ENCODE measurements at places on chromosomes 6 and 20.

DNA sequence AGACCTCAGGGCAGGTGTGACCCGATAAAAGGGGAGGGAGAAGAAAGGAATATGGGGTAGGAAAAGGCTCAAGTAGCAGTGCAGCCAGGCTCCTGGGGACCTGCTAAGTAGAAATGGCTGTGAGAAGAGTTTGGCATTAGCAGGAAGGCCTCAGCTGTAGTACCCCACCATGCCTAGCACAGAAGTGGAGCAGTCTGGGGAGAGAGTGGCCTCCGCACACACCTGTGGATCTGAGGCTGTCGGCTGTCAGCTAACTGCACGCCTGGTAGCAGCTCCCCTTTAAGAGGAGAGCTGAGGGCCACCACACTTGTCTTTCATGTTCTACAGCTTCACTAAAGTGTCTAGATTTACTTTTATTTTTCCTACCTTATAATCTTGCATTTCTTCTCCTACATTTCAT lies 24.6 kb downstream of the PDE7B start:
- DNase-seq = no peak

- no peak for DNase-seq
These were observed 14.4 kb upstream of the CEBPB start for GRCh38 chr20:50175938-50176933.

- no peak for DNase-seq
These were observed 26.7 kb downstream of the SERPINB9 start for GRCh38 chr6:2876210-2877056.

- DNase-seq = no peak
These were observed 56.3 kb upstream of the CD93 start for GRCh38 chr20:23142162-23143050.

- DNase-seq = no peak
These were observed 7.8 kb downstream of the PREX1 start for GRCh38 chr20:48819821-48820648.

GRCh38 chr6:149364557-149364956 lies 35.5 kb upstream of the SUMO4 start:
- no peak for DNase-seq

GRCh38 chr6:167565388-167565787 lies 240.5 kb downstream of the TTLL2 start:
- no peak for DNase-seq

DNA sequence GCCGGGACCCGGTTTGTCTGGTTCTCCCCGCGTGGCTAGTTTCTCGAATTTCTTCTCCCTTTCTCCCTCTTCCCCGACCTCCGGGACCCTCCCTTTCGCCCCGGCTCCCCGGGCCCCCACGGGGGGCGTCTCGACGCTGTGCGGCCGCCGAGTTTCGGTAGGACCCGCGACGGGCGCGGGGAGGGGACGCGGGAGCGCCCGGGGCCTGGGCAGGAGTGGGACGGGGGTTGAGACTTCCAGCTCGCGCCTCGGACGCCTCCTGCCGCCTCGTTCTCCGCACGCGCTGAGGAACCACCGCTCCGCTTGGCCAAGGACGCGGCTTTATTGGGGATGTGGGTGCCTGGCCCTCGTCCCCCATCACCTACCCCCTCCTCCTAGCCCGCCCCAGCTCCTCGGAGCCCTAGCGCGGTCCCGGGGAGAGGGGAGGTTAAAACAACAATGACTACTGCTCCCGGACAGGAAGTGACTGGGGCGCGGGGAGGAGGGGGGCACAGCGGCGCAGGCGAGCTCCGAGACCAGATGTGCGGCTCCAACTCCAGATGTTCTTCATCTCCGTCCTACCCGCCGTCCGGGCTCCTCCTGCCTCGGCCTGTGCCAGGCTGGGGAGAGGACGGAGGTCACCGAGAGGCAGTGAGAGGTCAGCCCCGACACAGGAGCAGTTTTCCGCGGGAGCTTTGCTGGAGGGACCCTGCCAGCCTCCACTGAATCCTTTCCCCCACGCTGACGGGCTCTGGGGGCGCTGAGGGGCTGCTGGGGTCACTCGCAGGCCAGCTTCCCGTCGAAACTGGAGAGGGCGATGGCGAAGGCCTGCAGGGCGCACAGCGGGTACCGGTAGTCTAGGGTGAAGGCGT lies 917 bp upstream of the TEAD3 start:
- DNase-seq = no peak

- no peak for DNase-seq
These were observed 52.7 kb downstream of the KDM1B start for GRCh38 chr6:18207949-18208348.

DNA sequence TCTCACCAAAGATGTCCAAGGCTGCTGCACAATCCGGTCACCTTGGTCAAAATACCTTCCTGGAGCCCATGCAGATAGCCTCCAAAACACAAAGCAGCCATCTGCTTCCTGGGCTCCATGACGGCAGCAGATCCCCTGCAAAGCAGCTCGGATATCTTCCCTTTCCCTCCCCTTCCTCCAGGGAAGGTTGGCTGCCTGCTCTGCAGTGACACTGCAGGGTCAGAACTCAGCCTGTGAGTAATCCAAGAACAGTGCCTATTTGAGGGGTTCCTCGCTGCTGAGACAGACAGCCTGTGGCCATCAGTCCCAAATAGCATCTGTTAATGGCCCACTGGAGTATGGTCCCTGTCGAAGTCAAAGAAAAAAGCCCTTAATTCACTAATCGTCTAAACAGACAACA lies 270.8 kb downstream of the PREX1 start:
- DNase-seq = no peak

GRCh38 chr6:144651234-144651633 lies 366.1 kb downstream of the UTRN start:
- DNase-seq = no peak

DNA sequence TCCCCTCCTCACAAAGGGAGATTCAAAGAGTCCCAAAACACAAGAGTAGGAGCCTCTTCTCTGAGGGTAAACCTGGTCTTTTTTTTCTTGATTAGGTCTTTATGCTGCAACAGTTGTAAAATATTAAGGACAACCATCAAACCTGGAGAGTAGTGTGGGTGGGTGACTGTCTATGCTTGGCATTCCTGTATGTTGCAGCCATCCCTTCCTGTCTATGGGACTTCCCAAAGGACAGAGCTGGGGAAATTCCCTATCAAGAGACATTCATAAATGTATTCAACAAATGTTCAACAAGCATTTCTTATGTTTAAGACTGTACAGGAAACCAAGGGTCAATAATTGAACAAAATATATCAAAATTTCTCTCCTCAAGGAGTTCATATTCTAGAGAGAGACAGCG lies 5.5 kb downstream of the BTN2A2 start:
- no peak for DNase-seq

DNA sequence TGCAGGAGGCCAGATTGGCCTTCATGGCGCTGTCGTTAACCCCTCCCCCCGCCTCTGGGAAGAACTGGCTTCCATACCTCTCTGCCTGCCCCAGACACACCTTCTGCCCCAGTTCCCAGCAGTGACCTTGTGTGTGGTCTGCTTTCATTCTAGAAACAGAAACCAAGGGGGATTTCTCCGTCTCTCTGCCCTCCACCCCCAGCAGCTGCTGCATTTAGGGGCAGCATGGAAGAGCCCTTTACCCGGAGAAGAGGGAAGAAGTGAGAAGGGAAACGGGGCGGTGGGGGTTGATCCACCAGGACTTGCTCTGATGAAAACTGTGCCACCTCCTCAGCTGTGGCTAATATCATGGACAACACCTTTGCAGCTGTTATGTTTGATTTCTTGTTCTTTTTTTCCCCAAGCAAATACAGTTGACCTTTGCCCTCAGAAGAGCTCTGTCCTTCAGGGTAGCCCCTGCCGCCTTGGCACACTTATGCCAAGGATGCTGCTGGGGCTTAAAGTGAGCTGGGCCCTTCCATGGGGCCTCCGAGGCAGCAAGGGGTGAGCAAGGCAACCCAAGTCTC lies 6.1 kb downstream of the GLP1R start:
- DNase-seq = no peak

GRCh38 chr6:101666256-101666655 lies 272.7 kb downstream of the GRIK2 start:
- DNase-seq = no peak

DNA sequence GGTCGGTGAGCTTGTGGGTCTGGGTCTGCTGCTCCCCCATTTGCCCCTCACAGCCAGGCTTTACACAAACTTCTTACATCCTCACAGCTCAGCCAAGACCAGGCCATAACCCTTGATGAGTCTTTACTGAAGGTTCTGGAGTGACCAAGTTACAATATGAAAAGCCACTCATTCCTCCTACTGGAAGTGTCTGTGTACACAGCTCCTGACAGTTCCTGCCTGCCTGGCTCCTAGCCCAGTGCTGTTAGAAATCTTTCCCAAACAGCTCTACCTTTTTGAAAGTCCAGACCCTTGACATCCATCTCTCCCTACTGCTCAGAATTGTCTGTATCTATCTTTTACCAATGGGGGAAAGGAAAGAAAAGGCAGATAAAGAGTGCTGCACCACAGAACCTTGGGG lies 106.9 kb downstream of the PAX1 start:
- no peak for DNase-seq

- DNase-seq = no peak
These were observed 17.5 kb downstream of the RBM38 start for GRCh38 chr20:57408536-57409233.

- DNase-seq = no peak
These were observed 21.5 kb downstream of the ARHGAP40 start for GRCh38 chr20:38623061-38623460.

- DNase-seq = no peak
These were observed 41.6 kb downstream of the ANKEF1 start for GRCh38 chr20:10076126-10077080.

- DNase-seq = no peak
These were observed 1.7 kb upstream of the TMEM74B start for GRCh38 chr20:1186367-1186991.

GRCh38 chr6:170080169-170080827 lies 210.6 kb downstream of the DLL1 start:
- DNase-seq = no peak

DNA sequence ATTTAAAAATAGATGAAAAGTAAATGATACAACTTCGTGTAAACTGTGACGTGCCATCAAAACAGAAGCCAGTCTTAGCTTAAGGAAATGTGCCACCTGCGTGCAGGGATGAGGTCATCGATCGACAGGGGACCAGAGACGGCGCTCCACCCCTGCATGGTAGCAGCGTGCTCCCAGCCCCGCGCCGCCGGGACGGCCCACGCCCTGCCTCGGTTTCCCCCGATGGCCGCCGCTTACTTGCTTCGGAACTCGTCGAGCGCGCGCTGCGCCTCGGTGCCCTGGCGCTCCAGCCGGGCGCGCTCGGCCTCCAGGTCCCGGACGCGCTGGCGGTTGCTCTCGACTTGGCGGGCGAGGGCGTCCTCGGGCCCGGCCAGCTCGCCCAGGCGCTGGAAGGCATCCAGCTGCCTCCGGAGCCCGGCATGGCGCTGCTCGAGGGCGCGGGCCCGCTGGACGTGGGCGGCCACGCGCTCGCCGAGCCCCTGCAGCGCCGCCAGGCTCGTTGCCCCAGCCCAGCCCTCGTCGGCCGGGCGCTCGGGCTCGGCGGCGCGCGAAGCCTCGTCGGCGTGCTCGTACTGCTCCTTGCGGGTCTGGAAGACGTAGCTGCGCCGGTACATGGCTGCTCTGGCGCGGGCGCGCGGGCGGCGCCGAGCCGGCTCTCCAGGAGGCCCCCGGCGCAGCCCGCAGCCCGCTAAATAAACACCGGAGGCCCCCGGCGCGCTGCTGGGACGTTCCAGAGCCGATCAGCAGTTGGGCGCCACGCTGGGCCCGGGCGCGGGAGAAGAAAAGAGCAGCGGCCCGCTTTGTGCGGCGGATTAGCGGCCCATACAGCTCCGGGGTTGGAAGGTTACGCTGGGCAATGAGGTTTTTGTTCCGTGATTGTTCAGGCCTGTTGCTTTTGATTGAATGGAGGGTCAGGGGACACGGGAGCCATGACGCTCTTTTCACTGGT lies at the start of gene BFSP1:
TSS of gene BFSP1 (minus strand) at position 664 of the 949 bp plus-strand sequence. CDS start at position 614, 50 bp downstream.
- DNase-seq = peak; percentile 39

GRCh38 chr20:34302723-34303533 lies at the start of gene AHCY:
AHCY (minus strand) TSS chr20:34303355; CDS start chr20:34303270, 85 bp downstream.
- DNase-seq = peak; percentile 97

DNA sequence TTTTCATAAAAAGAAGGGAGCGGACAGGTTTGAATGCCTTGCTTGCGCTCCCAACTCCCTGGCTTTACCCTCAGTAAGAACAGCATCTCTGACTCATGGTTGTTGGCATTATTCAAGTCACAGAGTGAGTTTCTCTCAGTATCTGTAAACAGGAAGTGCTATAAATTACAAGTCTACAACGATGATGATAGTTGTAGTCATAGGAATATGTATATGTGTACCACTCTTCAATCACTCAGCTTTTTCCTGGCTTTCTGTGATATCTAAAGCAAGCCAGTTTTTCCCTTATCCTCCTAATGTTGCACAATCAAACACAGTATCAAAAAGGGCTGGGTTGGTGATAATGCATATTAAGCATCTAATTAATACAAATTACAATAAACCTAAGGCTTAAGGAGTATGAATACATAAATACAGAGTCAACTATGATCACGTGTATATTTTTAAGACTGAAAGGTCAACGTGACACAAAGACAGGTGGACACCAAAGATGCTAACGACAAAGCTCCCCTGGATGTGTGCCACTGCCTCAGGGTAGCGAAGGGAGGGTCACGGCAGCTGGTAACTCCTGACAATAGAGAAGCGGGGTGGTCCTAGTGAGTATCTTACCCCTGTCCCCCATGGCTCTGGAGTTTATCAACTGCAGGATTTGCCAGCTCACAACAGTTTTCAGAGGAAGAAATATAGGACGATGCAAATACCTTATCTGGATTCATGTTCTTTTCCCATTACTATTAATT lies 202.8 kb downstream of the BTBD9 start:
- DNase-seq = no peak

DNA sequence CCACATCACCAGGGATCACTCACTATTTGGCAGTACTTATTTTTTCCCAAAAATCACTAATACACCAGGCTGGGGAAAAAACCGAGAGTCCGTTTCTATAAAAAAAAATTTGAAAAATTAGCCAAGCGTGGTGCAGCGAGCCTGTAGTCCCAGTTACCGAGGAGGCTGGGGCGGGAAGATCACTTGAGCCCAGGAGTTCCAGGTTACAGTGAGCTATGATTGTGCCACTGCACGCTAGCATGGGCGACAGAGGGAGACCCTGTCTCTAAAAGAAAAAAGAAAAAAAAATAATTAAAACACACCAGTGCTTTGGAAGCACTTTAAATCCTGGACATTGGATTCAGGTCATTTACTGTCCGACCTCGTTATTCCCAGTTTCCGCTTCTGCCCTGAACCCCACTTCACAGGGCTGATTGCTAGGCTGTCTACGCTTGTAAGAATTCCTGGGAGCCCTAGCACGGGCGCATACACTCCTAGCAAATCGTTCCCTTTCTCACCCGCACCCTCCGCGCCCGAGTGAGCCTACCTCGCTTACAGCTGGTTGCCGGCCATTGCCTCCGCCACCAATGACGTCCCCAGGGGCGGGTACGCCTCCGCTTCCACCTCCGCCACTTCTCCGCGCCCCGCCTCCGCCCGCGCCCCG lies at the start of gene TPMT:
TSS of gene TPMT (minus strand) at position 571 of the 643 bp plus-strand sequence. CDS start 5,950 bp downstream, outside the sequence.
- peak; percentile 77 for DNase-seq

DNA sequence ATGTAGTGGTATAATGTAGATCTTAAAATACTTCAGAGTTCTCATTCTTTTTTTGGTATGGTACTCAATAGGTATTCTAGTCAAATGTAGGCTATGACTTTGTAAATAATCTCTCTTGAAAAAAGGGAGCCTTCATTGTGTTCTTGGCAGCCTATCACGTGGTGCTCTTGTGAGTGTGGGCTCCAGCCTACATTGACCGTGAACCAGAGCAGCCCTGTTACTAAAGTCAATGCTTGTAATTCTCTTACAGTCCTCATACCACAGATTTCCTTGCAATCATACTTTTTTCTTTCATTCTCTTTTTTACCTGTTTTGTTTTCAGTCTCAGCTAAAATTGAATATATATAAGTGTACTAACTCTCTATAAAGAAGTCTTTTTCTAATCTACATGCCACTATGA lies 31.1 kb downstream of the ARID1B start:
- DNase-seq = no peak

All from NT2/D1 (cell line).